Transverse colon (tissue), 4 donors: ENCODE measurements at places on chromosomes 5 and 9.
A peak's percentile ranks its signal among the peaks of the same experiment; 100 is the strongest.

DNA sequence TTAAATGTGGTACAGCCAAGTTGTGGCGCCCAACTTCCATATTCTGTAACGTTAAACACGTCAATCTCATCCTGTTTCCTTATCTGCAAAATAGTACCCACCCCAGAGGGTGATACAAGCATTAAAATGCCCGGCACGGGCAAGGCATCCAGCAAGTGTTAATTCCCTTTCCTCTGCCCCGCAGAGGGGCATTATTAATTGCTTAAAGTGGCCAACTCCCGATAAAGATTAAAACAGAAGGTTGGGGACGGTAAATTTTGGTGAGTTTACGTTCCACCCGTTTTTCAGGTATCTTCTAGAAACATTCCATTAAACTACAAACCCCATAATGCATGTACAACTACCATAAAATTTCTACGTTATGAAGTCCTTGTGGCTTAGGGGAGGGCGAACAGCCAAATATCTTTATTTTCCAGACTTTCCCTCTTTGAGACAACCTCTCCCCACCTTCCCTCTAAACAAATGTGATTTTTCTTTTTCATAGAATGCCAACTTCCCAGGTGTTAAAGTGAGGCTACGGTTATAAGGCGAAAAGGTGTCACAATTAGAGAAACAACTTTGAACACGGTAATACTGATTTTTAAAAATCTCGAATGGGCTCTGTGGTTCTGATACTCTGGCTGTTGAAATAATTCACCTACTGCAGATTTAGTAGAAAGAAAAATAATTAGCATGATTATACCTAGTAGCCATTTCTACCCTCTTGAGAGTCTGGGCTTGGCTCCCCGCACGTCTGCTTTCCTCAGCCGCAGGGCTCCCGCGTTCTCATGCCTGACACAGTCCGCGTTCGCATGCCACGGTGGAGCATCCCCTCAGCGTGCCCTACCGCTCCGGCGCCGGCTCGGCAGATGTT lies 1.2 kb upstream of the GPBP1 start:
- DNase-seq, result no peak

GRCh38 chr9:131635892-131636291 lies 90.6 kb downstream of the PRRT1B start:
- no peak for DNase-seq

- no peak for DNase-seq
These were observed 59.8 kb downstream of the KIAA1958 start for GRCh38 chr9:112546149-112547012.

GRCh38 chr9:107660976-107661375 lies 171.4 kb upstream of the KLF4 start:
- DNase-seq, result no peak

- DNase-seq, result no peak
These were observed 3.1 kb upstream of the CATSPER3 start for GRCh38 chr5:134964359-134965270.

DNA sequence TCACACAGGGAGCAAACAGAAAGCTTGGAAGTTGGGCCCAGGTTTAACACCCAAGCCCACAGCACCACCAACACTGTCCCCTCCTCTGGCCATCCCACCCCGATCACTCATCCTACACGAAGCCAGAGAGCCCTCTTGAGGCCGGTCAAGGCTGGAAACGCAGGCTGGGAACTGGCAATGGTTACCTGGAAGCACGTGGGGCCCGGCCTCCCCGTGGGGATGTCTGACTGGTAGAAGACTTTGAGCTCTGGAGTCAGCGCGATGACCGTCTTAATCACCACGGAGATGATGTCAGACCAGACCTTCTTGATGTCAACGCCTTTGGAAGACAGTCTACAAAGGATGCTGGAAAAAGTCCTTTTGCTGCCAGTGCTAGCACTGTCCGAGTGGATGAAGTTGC lies 104.1 kb downstream of the TTLL11 start:
- DNase-seq, result no peak

- no peak for DNase-seq
These were observed 49.6 kb downstream of the GNA14 start for GRCh38 chr9:77598524-77598923.

GRCh38 chr9:107471552-107471951 lies 18.0 kb downstream of the KLF4 start:
- DNase-seq, result no peak

- peak; percentile 13 for DNase-seq
These were observed 315.0 kb upstream of the TLE4 start for GRCh38 chr9:79256691-79257213.

DNA sequence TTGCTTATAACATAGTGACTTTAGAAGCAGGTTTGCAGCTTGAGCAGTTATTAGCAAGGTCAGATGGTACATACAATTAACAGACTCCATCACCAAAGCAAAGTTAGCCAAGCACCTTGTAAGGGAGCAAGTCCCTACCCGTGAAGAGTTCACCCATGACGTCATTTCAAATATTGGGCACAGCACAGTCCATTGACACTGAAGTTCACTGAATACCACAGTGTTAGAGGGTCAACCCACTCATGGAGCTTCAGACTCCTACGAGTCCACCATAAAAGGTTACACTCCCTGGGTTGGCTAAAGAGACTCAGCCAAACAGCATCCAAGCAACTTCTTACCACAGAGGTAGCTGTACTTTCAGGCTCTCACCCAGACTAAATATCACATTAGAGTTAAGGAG lies 77.5 kb downstream of the GALNT10 start:
- DNase-seq, result no peak

- DNase-seq, result peak; percentile 14
These were observed 928 bp downstream of the MCTP1 start for GRCh38 chr5:95283761-95284571.
